ENCODE measurements at places on chromosomes 6 and 20.

DNA sequence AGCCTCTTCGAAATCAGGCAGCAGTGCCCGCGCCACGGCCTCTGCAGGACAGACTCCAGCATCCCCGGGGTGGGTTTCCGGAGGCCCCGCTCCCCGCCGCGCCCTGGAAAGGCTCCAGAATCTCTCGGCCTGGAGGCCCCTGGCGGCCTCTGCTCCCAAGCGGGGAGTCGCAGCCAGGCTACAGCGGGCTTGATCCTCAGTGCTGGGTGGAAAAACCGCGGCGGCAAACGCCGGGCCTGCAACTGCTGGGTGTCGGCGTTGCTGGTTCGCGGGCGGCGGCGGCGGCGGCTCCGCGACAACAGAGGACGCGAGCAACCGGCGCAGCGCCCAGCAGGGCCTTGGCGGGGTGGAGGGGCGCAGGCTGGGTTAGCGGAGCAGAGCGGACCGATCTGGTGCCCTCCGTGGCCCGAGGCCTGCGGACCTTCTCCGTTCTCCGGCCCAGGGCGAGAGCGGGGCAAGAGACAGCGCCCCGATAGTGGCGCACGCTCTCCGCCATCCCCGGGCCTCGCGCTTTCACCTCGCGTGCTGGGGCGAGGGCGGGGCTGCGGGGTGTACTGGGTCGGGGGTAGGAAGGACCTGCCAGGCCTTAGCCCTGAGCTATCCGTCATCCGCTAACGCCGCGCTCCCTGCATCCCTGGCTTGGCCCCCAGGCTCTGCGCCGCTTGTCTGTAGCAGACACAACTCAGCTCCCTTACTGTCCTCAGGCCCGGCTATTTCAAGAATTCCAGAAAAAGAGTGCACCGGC is 3.4 kb upstream of the ZNF292 start:
- DNase-seq, result peak; percentile 25

GRCh38 chr6:147486683-147487082 is 21.8 kb upstream of the SAMD5 start:
- DNase-seq, result no peak

DNA sequence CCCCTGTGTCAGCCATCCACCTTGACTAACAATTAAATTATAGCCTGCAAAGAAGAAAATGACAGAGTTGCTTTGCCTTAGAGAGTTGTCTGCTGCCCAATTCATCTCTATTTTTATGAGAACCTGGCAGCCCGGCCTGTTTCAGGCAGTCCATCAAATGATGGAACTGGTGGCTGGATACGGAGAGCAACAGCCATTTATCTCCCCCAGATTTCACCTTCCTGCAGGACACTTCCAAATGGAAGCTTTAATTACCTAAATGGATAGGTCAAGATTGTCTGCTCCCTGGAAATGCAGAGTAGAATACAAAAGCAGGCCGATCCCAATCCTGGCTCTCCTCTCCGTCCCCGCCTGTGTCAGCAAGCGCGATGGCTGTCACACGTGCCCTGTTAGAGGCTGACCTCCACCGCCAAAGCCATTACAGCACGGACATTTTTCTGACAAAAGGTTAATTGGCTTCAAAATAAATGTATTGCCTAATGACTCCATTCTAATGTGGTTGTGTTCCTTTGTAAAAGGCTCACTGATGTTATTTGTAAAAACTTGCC is 86.7 kb downstream of the PACRG start:
- DNase-seq, result no peak

DNA sequence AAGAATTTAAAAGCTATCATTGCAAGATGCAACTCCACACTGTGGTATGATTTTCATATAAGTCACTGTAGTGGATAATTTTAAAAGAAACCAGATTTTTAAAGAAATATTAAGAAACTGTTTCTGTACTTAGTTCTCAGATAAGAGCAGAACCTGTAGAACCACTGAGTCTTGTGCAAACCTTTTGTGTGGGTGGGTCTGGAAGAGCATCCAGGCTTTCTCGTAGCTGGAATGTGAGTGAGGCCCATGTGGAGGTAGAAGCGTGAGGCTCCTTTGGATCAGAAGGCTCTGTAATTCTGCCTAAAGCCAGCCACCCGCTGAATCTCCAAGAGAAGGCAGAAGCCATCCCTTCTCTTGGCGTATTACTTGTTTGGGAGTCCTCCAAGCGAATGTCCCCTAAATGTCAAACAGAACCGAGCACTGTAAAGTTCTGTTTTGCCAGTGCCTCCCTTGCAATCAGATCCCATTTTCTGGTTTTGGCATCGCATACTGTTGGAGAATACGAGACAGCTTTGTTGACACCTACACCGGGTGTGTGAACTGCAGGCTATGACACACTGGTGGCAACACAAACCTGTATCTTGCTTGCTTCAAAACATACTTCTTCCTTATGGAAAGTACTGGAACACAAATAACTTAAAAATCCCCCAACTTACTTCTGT is 188.7 kb downstream of the FOXC1 start:
- no peak for DNase-seq

GRCh38 chr6:90005048-90005827 is 111.0 kb downstream of the GJA10 start:
- DNase-seq, result no peak

GRCh38 chr20:11849270-11849915 is 68.3 kb upstream of the BTBD3 start:
- no peak for DNase-seq
